Fibroblast of skin of left biceps (primary cell): ENCODE measurements at places on chromosomes 2 and 18.

- DNase-seq, result no peak
These were observed 16.9 kb downstream of the QPCT start for GRCh38 chr2:37361216-37361815.

- no peak for DNase-seq
These were observed 18.8 kb downstream of the TEX44 start for GRCh38 chr2:231611273-231612108.

- no peak for DNase-seq
These were observed 1.4 kb downstream of the SPR start for GRCh38 chr2:72888438-72889202.

DNA sequence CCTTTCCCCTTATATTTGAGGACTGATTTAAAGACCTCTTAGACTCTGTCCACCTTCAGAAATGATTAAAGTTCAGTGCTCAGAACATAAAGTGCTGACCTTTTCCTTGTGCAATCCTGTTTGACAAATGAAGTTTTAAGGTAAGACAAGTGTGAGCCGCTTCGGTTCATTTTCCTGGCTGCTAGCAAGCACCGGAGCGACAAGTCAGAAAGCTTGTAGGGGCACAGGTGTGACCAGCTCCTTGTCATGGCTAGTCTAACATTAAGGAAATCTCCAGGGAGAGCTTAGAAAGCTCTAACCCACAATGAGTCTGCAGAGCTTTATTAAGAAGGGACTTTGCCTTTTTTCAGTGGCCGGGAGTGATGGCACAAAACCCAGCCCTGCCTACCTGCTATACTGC is 2.3 kb upstream of the NCKAP5 start:
- no peak for DNase-seq

GRCh38 chr2:46273919-46274318 is 23.3 kb upstream of the EPAS1 start:
- no peak for DNase-seq

DNA sequence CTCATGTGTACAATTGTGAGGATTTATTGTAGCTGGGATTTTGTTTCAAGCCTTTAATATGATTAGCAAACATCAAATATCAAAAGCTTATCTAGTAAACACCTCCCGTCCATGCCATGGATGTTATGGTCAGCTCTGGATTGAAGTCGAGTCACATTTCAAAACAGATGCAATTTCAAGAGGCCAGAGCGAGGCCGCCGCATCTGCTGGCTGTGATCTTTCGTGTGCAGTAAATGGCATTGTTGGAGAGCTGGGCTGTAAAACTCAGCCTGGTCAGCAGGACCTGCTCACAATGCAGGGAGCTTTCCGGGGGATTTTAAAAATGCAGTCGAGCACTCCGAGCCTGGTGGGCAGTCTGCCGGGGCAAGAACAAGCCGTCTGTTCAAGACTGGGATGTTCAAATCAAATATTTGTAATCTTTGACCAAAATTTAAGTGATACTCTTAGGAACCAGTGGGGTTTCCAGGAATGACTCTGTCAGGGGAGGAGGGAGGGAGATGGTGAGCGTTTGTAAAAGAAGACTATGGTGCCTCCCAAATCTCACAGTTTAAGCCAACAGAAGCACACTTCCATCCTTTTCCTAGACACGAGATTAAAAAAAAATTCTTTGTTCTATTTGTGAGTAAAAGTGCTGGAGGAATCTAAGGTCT is 97.6 kb downstream of the MYCN start:
- no peak for DNase-seq
